ENCODE measurements at places on chromosomes 5 and 9.

DNA sequence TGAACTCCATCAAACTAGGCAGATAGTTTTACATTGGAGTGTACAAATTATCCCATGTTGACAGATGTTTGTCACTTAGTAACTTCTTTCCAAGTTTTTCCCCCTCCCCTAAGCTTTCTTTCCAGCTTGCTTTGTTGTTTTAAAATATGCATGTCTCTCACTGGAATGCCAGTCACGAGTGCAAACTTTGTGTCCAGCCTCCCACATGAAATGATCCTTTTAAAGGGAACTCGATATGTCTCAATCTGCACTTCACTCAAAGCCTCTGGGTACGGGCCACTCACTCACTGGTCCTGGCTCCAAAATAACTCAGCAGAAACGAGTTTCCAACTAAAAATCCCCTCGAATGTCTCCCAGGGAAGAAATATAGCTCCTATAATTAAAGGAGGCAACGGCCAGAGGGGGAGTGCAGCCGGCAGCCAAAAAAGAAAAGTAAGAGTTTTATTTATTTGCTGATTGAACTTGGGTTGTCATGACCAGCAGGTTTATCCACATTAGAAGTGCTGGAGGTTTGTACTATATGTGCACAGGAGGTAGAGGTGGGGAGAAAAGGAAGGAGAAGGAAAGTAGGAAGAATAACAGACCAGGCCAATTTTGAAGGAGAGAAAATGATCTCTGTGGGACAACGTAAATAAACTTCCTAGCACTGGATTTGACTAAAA, 17.5 kb downstream of the NR2F1 start:
- no peak for DNase-seq

GRCh38 chr9:76619640-76620039, 144.6 kb upstream of the PCA3 start:
- DNase-seq: no peak

DNA sequence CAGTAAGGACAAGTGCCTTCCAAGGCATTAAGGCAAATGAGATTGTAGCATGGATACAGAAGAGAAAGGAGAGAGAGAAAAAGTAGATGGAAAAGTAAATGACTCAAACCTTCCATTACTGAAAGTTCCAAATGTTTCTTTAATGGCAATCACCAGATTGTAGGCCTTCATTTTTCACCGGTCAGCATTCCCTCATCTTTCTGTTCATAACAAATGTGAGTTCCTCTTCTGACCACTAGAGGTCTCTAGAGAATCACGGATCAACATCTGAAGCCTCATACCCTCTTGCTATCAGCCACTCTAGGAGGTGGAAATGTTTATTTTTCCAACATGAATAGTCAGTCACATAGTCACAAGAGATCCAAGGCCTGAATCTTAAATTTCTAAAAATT, 73.6 kb upstream of the RPS23 start:
- peak; percentile 18 for DNase-seq

DNA sequence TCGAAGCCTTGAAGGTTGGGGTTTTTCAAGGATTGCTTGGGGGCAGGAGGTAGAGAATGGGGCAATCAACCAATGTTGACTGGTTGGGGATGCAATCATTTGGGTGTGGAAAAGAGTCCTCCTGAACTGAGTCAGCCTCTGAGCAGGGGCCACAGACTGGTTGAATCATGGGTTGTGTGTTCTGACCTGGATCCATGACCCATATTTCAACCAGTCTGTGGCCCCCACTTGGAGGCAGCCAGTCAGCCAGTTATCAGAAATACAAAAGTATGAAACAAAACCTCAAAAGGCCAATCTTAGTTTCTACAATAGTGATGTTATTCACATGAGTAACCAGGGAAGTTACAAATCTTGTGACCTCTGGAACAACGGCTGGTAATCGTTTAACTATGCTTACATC, 81.4 kb upstream of the RANBP6 start:
- DNase-seq: no peak

DNA sequence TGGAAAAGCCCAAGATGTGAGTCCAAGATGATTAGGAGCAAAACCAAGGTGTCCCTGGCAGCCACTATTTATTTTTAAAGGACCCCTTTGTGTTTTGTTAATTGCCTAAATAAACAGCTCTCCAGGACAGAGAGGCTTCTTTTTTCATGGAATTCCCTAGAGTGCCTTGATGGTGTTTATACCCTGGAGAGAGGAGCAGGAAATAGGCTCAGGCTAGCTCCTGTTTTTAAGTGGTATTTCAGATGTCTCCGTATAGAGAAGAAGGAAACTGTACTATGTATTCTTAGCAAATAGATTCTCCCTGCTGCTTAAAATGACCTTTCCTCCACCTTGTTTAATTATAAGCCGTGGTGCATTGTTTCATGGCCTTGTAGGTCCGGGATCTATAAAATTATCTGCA, 292.4 kb downstream of the CD180 start:
- DNase-seq: no peak

- DNase-seq: no peak
Measured at GRCh38 chr9:18936094-18936871, 96.7 kb downstream of the SAXO1 start.

GRCh38 chr5:57085306-57086081, 88.4 kb upstream of the GPBP1 start:
- no peak for DNase-seq

DNA sequence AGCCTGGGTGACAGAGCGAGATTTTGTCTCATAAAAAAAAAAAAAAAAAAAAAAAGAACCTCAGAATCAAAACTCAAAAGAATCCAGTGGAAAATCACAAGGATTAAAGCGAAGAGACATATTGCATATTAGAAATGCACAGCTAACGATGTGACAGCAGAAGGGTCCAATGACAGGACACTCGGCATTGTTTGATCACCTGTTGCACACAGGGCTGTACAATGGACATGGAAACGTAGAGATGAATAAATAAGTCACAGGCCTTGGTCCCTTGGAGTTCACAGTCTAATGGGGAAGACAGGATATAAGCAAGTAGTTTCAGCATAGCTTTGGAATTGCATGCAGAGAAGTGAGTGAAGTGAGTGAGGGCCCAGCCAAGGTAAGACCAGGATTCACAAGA, 25.9 kb upstream of the PIK3R1 start:
- DNase-seq: no peak

GRCh38 chr9:108694170-108694569, 161.6 kb downstream of the ACTL7B start:
- DNase-seq: no peak

GRCh38 chr5:149060325-149060724, 2.5 kb downstream of the SH3TC2 start:
- no peak for DNase-seq

GRCh38 chr5:144457160-144457559, 286.5 kb downstream of the KCTD16 start:
- DNase-seq: no peak

- peak; percentile 9 for DNase-seq
Measured at GRCh38 chr5:176959051-176959450, 47.5 kb downstream of the UIMC1 start.

DNA sequence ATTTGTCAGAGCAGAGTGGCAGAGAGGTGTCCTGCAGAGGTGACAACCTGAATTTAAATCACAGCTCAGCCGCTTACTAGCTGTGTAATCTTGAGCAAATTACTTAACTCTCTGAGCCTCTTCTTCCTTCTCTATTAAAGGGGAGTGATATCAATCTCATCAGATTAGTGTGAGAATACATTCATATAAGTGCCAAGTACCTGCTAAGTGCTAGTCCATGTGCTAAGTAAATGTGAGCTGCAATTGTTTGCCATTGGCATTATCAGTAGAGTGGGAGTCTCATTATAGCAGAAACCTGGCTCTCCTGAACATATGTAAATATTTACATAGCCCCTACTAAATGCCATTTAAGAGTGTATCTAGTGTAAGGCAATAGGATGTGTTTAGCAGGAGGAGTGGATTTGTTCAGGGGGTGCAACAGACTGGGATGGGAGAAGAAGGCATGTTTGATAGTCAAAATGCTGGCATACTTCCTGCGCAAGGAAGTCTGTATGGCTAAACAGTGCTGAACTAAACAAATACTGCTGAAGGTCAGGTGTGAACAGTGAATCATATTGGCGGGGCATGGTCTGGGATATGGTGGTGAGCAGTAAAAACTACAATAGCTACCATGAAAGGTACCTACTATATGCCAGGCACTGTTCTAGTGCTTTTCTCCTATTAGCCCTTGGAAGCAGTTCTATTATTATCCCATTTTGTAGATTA, 74.5 kb downstream of the F2RL2 start:
- no peak for DNase-seq

GRCh38 chr5:179348843-179349242, 3.6 kb upstream of the ADAMTS2 start:
- no peak for DNase-seq

- no peak for DNase-seq
Measured at GRCh38 chr5:8320244-8320643, 451.3 kb downstream of the MTRR start.

DNA sequence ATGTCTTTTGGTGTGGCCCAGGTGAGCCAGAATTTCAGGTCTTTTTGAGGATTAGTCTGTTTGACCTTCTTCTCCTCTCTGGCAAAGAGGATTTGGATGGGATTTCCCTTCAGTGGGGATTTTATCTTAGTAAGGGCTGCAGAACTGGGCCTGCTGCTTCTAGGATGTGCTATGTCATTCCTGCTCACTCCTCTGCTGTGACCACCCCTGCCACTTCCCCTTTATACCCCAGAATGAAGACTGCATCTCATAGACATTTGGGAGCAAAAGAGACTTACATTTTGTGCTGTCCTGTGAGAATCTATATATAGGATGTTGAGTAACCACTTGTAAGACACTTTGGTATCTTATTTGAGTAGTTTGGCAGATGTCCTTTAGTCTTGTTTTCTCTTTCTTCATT, 76.2 kb downstream of the ARHGAP26 start:
- DNase-seq: no peak

DNA sequence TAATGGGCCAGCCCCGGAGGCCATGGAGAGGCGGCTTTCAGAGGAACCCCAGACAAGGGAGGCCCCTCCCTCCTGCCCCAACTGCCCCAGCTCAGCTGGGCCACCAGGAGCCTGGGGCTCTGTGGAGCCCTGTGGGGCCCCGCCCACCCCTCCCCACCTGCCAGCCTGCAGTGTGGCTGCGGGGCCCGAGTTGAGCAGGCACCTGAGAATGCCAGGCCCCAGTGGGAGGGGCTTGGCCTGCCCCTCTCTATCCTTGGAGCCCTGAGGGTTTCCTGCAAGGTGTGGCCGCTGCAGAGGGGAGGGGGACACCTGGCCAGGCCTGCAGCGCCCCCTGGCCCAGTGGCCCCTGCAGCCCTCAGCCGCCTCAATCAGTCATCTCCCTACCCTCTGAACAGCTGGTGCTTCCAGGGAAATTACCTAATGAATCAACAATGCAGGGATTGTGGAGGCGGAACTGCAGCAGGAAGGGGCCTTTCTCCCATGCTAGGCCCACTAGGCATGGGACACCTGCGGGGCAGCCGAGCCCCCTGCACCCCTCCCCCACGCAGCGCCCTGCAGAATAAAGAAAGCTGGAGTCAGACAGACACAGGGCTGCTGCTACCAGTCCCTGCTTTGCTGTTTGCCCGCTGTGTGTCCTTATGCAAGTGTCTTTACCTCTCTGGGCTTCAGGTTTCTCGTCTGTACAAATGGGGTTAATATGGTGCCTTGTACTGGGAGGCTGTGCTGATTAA, 48.0 kb downstream of the LMX1B start:
- DNase-seq: no peak

DNA sequence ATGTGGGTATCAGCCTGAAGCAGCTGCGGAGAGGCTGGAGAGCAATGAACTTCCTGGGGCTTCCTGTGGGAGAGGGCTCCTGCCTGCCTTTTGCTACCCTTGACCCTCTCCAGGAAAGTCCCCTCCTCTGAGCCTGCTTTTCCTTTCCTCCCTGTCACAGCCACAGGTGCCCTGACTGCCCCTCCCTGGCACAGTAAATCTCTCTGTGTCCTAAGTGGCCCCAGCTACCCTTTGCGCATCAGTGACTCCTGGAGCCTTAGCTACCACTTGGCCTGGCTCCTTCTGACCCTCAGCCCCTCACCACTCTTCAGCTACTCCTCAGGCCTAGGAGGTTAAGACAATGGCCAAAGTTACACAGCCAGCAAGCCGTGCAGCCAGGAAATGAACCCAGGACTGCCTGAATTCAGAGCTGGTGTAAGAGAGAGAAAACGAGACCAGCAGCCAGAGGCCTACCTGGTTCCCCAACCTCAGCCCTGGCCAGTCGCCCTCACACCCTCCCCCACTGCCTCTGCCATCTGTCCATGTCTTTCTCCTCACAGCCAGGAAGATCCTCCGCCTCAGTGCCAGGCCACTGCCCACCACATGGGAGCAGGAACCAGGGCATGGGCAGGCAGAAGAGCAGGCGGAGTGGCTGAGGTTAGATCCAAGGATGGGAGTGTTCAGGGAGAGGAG, 18.6 kb downstream of the CNTFR start:
- DNase-seq: no peak

DNA sequence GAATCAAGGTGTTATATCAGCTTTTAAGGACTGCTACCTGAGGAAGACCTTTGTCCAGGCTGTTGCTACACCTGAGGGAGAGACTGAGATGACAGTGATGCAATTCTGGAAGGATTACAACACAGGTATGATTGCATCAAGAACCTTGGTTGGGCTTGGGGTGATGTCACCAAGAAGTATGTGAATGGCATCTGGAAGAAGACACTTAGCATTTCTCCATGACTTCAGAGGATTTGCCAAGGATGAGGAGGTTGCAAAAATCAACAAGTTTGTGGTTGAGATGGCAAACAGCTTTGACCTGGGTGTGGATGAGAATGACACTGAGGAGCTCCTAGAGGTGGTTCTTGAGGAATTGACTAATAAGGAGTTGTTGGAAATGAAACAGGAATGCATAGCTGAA, 67.9 kb upstream of the PANK3 start:
- no peak for DNase-seq
